ENCODE measurements at places on chromosomes 5 and 9. TPM values are rescaled to one million over a fixed set of nuclear protein-coding genes. Genes with fewer than 3 reads are reported as not detected.

The CLIC3 gene
- not detected for total RNA-seq

The GRXCR2 gene
- not detected for total RNA-seq

DNA sequence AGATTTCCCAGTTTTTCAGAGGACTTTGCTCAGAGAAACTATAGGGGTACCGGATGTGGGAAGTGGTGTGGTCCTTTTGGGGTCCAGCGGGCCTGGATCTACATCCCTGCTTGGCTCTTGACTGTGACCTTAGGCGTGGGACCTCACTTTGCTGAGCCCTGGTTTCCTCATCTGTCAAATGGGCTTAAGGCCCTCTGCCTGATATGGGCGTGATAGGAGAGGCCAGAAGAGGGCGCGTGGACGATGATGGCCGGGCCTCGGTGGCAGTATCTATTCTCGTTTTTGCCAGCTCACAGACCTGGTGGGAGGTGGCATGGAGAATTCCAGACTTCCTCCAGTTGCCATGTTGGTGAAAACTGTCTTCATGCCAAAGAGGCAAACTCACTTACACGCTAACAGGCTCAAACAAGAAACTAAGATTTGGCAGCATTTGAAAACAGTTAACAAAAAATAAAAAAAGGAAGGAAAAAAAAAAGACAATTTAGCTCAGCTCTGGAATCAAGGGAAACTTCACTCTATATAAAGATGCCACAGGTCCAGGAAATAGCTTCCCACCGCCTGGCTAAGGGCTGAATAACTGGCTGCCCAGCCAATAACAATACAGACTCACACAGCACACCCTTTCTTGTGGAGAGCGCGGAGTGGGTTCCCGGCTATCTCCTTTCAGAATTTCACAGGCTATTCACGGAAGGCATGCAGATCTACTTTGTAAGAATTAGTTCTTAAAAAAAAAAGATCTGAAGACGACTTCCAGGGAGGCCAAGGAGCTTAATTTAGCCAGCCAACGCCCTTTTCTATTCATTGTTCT, 1.7 kb downstream of the SH3PXD2B start:
- DNase-seq, result peak; percentile 68

- DNase-seq, result no peak
Observed at GRCh38 chr9:33418090-33418489, 15.7 kb upstream of the AQP7 start.

DNA sequence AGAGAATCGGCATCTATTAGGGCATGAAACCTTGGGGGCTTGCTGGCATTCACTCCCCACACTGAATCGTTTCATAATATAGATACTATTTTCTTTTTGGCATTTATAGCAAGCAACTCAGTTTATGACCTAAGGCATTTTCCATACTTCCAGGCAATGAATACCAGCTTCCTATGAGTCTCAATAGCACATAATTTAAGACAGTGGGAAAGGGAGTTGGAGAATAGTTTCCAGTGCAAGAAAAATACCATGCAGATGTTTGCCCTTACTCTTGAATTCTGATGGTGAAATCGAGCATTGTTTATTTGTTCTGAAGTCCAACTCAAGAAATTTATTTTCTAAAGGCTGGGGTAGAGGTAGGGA, 175.8 kb upstream of the KLF9 start:
- peak; percentile 95 for DNase-seq

DNA sequence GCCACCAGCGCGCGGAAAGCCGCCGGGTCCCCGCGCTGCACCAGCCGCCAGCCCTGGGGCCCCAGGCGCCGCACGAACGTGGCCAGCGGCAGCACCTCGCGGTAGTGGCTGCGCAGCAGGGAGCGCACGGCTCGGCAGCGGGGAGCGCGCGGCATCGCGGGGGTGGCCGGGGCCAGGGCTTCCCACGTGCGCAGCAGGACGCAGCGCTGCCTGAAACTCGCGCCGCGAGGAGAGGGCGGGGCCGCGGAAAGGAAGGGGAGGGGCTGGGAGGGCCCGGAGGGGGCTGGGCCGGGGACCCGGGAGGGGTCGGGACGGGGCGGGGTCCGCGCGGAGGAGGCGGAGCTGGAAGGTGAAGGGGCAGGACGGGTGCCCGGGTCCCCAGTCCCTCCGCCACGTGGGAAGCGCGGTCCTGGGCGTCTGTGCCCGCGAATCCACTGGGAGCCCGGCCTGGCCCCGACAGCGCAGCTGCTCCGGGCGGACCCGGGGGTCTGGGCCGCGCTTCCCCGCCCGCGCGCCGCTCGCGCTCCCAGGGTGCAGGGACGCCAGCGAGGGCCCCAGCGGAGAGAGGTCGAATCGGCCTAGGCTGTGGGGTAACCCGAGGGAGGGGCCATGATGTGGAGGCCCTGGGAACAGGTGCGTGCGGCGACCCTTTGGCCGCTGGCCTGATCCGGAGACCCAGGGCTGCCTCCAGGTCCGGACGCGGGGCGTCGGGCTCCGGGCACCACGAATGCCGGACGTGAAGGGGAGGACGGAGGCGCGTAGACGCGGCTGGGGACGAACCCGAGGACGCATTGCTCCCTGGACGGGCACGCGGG, at the start of gene TERT:
TERT (minus strand) TSS at position 234 of the 815 bp plus-strand sequence; CDS start at position 155, 79 bp downstream.
- peak; percentile 47 for DNase-seq

The CD74 gene
- 46.8 TPM for total RNA-seq

DNA sequence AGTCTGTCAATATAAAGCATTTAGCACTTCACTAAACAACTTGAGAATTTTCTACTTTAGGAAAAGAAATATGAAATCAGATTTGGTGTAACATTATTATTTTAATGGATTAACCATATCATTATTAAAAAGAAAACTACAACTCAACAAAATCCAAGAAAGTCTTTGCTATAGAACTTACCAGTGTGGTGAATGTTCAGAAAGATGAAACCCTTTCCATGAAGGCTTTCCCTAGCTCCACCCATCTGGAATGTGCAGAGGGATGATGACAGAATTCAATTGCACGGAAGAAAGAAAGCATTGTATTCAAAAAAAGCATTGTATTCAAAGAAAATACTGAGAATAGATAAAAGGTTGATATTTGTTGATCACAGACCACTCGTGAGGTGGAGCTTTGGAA, 328.6 kb upstream of the NUDT12 start:
- DNase-seq, result peak; percentile 11

The PDE6A gene
- total RNA-seq, result 0.08 TPM

The TERT gene
- 0.42 TPM for total RNA-seq

GRCh38 chr5:99590806-99591205, 662.0 kb upstream of the CHD1 start:
- no peak for DNase-seq

DNA sequence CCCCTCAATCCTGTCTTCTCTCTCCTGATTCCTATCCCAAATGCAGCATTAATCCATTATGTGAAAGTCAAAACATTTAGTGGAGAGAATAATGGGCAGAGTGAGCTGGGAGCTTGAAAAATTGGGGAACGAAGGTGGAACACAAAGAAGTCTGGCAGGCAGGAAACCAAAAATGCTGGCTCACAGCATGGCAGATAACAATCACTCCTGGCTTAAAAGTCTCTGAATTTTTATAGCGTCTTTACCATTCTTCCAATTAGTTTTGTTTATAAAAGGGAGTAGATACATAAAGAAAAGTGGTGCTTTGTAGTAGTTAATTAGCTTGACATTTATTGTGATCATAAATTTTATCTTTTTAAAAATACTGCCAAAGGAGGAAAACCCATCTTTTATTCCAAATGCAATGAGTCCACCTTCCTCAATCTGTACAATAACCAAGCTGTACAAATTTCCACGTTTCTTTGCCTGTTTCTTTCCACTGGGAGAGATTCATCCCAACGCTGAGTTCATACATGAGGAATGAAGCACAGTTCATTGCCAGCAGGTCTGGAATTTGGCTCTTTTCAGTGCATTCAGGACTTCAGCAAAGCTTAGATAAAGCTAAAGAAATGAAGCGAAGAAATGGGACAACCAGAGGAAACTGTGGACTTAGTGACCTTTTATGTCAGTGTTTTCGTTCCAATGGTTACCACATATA, 174.7 kb downstream of the HMHB1 start:
- no peak for DNase-seq

GRCh38 chr9:88813638-88814209, 177.5 kb upstream of the S1PR3 start:
- DNase-seq, result no peak

DNA sequence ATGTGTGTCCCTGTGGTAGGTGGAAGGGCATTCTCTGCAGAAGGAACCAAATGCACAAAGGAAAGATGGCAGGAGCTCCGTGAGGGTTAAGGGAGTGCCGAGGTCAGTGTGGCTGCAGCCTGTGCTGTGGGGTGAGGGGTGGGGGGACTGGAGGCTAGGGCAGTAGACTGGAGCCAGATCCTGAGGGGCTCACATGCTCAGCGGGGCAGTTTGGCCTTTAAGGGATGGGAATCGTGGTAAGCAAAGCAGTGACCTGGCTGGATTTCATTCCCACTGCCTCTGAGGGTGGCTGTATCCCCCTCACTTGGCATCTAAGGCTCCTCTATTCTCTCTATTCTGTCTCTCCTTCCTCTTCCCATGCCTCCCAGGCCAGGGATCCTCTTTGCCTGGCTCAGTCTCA, 15.6 kb downstream of the PITX1 start:
- DNase-seq, result no peak

DNA sequence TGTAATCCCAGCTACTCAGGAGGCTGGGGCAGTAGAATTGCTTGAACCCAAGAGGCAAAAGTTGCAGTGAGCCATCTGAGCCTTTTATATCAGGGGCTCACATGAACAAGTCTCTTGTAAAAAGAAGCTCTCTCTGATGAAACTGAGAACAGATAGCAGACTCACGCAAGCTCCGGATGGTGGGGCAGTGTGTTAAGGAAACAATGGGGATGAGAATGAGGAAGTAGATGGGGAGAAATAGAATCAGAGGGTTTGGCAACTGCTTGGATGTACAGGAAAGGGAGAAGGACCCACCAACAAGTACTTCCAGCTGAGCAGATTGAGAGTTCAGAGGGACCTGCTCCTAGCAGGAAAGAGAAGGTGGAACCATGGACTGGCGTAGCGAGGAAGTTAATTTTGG, 18.6 kb downstream of the TMEM252 start:
- DNase-seq, result no peak
